ENCODE measurements at places on chromosomes 1 and 21.

GRCh38 chr1:62452951-62453350 is 16.1 kb downstream of the USP1 start:
- DNase-seq: no peak

DNA sequence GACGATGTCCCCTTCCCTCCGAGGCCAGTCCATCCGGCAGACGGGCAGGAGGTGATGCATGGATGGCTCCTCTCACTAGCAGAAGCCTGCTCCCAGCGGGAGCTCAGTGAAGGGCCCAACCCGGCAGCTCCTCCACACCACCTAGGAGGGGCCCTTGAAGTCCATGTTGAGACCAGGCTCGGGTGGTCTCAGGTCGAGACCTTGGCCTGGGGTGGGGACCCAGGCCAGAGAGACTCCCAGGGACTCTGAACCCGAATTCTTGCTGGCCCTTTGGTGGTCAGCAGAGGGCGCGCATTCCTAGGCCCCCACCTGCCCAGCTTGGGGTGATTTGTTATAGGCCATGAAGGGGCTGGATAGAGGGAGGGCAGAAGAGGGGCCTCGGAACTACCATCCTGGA is 642 bp upstream of the NT5C1A start:
- DNase-seq: no peak

DNA sequence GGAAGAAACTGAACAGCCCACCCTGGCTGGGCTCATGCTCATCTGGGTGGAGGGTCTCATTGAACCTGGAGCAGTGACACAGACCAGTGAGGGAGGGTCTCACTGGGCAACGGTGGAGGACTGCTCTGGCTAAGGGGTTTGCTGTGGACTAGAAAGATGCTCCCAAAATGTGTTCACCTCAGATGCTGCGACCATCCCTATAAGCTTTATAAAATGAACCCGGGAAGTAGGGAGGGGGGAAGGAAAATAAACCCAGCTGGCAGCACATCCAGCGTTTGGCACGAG is 34.5 kb upstream of the LBR start:
- DNase-seq: no peak

DNA sequence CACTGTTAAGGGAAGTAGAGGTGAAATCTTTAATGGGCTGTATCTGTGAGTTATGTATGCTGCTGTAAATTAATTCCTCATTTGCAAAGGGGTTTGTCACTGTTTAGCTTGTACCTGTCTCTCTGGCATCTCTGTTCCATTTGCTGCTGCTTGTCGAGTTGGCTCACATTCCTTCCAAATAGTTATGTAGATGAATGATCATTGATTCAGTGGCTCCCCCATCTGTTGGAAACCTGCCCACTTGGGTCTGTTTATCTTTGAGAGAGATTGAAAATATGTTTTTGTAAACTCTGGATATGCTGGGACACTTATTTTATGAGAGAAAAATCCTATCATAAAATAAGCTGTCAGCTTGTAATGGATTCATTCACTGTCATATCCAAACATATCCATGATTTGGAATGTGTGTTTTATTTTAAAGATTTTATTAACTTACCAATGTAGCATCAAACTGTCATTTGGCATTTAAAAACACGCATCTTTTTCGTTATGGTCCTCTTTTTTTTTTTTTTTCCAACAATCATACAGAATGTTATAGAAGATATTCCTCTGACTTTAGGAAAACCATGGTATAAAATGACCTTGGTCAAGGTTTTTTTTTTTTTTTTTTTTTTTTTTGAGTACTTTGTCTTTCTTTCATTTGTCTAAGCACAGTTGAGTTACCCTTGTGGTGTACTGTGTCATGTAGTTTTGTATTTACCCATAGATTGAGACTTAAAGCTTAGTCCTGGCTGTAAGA is 3.5 kb downstream of the RYR2 start:
- no peak for DNase-seq

DNA sequence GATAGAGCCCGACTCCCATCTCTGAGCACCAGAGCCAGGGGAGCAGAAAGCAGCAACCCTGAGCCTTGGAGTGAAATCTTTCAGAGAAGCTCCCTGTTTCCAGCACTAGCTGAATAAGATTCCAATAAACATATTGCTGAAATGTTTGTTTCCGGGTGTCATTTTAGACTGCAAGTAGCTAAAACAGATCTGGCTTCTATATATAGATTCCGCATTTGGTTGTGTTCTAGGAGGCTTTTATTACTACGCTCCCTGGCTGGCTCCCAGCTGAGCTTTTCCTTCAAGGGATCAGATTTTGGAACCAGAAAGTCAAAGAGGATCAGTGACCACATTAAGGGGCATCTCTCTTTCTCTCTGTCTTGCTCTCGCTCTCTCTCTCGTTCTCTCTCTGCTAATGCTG is 88.2 kb downstream of the PAPPA2 start:
- DNase-seq: no peak

DNA sequence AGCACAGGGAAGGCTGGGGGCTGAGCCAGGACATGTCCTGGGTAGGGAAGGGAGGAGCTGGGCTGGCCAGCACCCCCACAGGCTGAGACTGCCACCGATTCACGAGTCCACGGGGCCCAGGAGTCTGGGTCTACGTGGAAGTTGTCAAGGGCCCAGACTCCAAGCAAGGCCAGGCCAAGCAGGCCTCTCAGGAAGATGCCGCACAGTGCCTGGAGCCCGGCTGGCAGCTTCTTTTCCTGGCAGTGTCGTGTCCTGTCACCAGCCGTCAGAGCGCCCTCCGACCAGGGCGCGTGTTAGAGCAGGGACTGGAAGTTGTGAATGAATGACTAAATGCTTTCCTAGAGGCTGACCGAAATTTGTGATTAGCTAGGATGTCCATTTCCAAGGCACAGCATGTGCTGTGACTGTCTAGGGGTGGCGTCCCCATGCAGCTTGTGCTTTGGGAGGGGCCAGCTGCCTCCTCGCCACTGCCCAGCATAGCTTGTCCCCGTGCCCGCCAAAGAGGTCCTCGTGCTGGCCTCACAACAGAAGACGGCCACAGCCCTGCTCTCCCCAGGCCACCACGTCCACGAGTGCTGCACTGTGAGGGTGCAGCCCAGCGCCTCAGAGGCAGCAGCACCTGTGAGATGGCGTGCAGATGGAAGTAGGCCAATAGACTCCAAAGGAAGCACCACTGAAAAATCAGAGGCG is 147.4 kb upstream of the COL6A1 start:
- DNase-seq: no peak

GRCh38 chr1:25757846-25758185 is 42.2 kb upstream of the SELENON start:
- DNase-seq: no peak

- DNase-seq: no peak
Observed at GRCh38 chr1:234989479-234990327, 138.9 kb downstream of the TOMM20 start.

DNA sequence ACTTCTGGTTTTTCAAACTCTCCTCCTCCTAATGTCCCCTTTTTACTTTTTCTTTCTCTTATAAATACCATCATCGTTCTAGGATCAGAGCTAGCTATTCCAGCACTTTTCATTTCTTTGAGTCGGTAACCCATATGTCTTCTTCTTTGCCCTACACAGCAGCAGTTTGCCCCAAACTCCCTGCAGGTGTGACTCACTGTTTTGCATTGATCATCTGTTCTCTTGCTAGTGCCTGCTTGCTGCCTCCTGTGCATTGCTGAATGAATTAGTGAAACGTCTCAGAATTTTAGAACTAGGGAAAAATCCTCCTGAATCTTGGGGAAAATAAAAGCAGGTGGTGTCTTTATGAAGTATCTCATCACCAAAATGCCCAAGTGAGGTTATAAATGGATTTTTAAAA is 21.7 kb downstream of the KCNK2 start:
- DNase-seq: no peak
